ENCODE measurements at places on chromosomes 12 and 14.

DNA sequence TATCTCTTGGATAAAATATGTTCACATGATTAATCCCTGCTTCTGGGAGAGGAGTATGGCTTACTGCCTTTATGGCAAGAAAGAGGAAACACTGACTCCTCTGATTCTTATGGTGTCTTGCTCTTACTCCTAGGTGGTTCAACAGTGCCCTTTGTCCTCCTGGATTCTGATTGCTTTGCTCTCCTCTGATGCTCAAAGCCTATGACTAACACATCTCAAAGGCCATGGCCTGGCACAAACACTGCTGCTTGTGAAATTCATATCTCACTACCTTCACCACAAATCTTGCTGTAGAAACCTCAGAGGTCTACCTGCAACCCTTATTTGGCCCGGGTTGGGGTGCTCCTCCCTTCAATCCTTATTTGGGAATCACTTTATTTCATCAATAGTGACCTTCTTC is 217.2 kb downstream of the C12orf50 start:
- no peak for DNase-seq

DNA sequence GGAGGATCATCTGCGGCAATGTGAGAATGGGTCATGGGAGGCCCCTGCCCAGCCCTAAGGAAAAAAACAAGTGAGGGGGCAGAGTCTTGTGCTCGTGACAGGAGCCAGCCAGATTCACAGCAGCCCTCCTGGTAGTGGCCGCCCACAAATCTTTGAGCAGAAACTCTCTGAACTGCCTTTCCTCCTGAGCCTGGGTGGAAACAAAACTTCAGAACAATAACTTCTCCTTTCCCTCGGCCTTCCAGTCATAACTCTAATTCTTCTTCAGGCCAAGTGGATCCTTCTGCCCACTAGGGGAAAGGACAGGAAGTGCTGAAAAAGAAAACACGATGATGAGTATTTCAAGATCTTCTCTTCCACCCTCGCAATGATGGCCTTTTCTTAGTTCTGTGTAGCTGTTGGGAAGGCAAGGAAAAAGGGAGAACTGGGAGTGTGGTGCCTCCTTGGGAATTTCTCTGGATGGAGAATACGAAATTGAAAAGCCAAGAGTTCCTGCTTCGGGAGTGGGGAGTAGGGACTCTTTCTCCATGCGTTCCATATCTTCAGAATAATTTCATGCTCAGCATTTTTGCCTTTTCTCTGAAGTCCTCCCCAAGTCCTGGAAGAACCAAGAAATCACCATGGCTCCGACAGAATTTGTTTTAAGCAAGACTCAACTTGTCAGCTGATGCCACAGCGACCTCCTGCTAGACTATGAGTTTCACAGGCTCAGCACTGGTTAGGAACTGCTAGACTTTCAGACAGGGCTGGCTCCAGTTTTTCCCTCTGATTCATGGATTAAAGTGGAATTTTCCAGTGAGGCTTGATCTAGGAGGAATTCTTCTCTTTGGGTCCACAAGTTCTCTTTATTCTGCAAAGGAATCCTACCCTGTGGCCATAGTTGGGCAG is 188.9 kb downstream of the CAND1 start:
- DNase-seq = no peak

DNA sequence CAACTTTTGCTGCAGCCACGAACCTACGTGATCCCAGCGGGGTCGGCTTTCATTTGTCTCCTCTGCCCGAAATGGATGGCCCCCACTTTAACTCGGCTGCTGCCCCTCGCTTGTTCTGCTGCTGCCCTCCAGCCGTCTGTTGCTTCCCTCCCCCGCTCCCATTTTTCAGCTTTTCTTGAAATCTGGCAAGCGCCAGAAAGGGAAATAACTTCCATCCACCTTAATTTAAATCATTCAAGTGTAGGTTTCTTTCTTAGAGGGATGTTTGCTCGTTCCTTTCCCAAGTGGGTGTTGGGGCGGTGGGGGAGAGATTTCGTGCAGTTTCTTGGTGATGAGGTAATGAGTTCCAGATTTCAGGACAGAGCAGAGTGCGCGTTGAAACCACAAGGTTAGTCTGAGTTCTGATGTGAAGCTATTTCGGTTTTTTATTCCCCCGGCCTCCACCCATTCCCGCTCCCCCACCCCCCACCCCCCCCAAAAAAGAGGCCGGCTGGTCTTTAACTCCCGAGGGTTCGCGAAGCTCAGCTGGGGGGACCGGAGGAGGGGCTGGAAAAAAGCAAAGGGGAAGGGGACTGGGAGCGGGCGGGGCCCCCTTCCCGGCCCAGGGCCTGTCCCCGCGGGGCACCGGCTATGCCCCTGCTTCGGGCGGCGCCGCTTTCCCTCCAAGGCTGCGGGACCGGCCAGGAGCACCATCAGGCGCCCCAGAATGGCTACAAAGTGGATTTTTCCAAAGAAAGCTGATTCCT is 2.2 kb upstream of the ZFP36L1 start:
- no peak for DNase-seq

DNA sequence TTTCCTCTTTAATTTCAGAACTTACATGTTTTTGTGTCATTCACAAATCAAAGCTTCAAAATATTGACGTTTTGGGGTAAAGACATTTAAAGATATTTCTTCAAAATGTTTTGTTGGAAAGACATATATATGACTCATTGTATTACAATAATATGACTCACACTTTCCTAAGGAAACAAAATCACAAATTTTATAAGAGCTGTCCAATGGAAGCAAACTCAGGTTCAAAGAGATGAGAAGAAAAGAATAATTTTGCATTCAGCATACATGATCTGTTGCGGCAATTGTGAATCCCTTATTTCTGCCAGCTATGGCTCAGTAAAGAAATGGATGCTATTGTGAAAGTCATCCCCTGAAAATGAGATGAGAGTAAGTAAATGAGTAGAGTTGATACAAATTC is 82.7 kb downstream of the GRIP1 start:
- DNase-seq = no peak

DNA sequence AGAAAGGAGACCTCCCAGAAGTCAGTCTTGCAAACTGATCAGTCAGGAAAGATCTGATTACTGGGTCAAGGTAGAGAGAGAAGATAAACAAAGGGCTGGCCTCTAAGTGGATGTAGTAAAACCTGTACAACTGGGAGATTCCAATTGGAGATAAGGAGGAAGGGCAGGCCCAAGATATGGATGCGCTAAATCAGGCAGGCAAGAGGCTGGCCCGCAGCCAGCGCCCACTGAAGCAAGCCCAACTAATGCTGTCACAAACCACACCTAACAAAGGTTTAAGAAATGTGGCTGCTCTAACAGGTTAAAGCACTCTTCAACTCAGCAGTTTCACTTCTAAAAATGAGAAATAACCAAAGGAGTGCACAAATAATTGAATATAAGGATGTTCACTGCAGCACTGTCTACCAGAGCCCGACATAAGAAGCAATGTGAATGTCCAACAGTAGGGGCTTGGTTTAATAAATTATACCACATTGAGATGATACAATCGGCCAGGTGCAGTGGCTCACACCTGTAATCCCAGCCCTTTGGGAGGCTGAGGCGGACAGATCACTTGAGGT is 4.7 kb downstream of the GLTP start:
- DNase-seq = no peak

GRCh38 chr12:29762637-29763300 is 21.0 kb downstream of the TMTC1 start:
- DNase-seq = no peak

DNA sequence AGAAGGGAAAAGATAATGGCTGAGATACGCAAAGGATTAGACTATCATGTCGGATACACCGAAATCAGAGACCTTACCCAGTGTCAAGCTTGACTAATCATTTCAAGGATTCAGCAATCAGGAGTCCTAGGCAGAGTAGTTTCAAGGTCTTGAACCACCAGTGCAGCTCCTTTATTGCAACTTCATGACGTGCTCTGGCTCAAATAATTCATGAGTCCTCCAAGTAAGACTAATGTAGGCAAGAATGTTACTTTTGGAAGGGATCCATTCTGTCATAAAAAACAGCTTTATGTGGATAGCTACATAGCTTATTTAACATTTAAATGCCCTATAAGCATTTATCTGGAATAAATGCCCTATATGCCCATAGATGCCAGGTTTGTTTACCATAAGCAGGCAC is 123.2 kb downstream of the LMO3 start:
- DNase-seq = no peak

GRCh38 chr12:85369365-85370154 is 89.5 kb downstream of the ALX1 start:
- no peak for DNase-seq

DNA sequence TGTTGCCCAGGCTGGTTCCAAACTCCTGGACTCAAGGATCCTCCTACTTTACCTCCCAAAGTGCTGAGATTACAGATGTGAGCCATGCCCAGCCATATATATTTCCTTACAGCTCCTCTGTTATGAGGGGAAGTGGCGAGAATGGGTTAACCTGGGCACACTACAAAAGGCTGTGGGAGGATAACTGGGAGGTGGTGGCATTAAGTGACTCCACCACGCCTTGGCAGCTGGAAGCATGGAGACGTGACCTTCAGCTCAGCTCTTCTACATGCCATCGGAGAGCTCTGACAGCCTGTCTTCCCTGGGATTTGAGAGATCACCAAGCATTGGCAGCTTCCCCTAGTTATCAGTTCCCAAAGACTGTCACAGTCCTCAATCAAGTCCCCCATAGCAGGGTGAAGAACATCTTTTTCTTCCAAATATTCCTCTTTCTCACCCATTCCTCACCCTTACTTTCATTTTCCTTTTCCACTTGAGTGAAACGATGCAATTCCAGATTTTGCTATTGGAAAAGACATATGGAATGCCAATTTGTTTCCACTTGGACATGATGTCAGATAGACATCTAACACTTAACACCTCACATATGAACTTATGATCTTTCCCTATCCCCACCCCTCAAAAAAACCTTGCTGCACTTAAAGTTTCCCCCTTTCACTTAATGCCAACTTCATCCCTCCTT is 48.5 kb downstream of the PHLDA1 start:
- no peak for DNase-seq

DNA sequence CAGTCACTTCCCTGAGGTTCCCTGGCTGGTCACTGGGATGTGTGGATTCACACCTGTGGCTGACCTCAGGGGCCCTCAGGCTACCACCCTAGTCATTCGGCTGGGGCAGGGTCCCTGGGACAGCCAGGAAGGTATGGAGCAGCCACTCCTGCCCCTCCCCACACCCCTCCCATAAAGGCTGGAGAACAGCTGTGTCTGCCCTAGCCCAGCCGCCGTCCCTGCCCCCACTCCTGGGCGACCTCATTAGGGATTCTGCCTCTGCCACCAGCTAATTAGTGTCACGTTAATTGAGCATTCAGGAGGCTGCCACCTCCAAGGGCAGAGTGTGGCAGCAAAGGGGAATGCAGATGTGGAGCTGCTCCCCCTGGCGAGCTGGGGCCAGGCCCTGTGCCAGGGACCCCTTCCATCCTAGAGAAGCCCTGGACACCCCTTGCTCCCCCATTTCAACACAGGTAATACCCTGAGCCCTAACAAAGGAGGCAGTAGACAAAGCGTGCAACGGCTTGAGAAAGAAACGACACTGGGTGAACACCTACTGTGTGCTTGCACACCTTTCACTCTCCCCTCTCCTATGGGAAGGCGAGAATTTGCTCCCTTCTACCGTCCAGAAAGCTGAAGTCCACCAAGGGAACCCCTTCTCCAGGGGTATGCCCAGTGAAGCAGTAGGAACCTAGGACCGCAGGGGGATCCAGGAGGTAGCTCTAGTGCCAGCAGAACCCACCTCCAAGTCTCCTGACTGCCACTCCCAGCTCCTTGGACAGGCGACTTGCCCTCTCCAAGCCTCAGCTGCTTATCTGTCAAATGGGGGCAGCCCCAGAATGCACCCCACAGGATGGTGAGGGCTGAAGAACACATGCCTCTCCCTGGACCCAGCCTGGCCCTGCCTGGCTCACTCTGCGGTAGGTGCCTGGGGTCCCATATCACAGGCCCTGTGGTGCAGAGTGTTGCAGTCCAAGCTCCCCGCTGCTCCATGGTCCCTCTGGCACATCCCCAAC is 45.1 kb downstream of the FAM222A start:
- DNase-seq = no peak

DNA sequence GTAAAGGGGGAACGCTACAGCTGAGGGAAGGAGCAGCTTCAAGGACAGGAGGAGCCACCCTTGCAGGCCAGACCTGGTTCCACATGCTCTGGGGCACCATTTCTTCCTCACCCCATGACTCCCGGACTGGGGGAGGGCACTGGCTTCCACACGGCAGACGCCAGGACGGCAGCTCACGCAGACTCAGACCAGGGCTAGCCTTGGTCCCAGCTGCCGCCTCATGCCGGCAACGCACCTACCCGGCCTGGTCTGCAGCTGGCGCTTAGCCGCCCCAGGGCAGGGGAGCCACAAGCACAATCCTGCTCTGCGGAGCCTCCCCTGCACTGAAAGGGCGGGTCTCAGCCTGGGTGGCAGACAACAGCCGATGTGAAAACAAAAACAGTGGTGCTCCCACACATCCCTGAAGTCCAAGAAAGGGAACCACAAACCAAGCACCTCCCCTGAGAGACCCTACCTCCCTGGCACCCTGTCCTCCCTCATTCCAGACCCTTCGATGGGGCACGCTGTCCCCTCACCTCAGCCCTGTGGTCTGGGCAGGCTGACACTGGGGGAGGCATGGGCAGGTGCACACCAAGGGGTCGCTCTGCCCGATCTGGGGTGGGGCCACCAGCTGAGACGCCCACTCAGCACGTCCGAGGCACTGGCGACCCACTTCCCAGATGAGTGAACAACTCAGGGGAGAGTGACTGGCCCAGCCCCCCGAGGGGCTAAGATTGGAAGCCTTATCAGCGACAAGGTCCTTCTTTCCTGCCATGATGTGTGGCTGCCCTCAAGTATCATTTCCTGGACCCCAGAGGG is 65.0 kb downstream of the CHGA start:
- DNase-seq = no peak

Data from GM19239 (cell line).